Smooth muscle cell of trachea (primary cell): ENCODE measurements at places on chromosomes 11 and 22. TPM values are rescaled to one million over a fixed set of nuclear protein-coding genes. Genes with fewer than 3 reads are reported as not detected.

The MIF gene
- total RNA-seq: 247 and 330 TPM in 2 replicates

The MS4A6E gene
- total RNA-seq: not detected in 2 replicates

The UEVLD gene
- total RNA-seq: 28.9 and 34.0 TPM in 2 replicates

The MS4A12 gene
- not detected in 2 replicates for total RNA-seq

The B3GAT1 gene
- total RNA-seq: not detected in 2 replicates

The FADS1 gene
- total RNA-seq: 112 and 128 TPM in 2 replicates

The ENTHD1 gene
- total RNA-seq: not detected in 2 replicates

The DDI1 gene
- not detected in 2 replicates for total RNA-seq

The FOLR1 gene
- total RNA-seq: 0.33 TPM in 1 of 2 replicates, not detected in the other

The GGTLC3 gene
- total RNA-seq: not detected in 2 replicates

The GLYATL1 gene
- total RNA-seq: 0.33 and 1.2 TPM in 2 replicates

The PHOX2A gene
- not detected in 2 replicates for total RNA-seq

The ELF5 gene
- not detected in 2 replicates for total RNA-seq

The H19 gene
- total RNA-seq: 2.9 and 29.9 TPM in 2 replicates

The KRTAP5-9 gene
- total RNA-seq: not detected in 2 replicates

The GRM5 gene
- not detected in 2 replicates for total RNA-seq

The APOA4 gene
- total RNA-seq: not detected in 2 replicates

The OR51E1 gene
- total RNA-seq: not detected in 2 replicates

The HYLS1 gene
- total RNA-seq: 2.8 and 10.0 TPM in 2 replicates

The OR4C45 gene
- not detected in 2 replicates for total RNA-seq

The KRTAP5-7 gene
- total RNA-seq: 0.17 TPM in 1 of 2 replicates, not detected in the other

The CYP2D6 gene
- 0.15 and 0.33 TPM in 2 replicates for total RNA-seq

The ALDH3B1 gene
- 21.5 and 50.0 TPM in 2 replicates for total RNA-seq

The TBX10 gene
- not detected in 2 replicates for total RNA-seq

The OR5AS1 gene
- total RNA-seq: not detected in 2 replicates

The PCSK7 gene
- total RNA-seq: 36.2 and 50.3 TPM in 2 replicates

The FZD4 gene
- total RNA-seq: 37.4 and 45.2 TPM in 2 replicates
